ENCODE measurements at places on chromosomes 12 and 14. TPM values are rescaled to one million over a fixed set of nuclear protein-coding genes. Genes with fewer than 3 reads are reported as not detected.
A peak's percentile ranks its signal among the peaks of the same experiment; 100 is the strongest.

GRCh38 chr12:106128585-106129328, 10.0 kb downstream of the NUAK1 start:
- H3K27me3 ChIP-seq: no peaks in the 10 kb centered on the region
- no peaks in the 10 kb centered on the region for H3K36me3 ChIP-seq
- H3K27ac ChIP-seq: peak overlapping the region; percentile 24
- H3K4me3 ChIP-seq: no peak overlapping the region

The RTL1 gene
- total RNA-seq: not detected

- H3K27me3 ChIP-seq: no peaks in the 10 kb centered on the region
- DNase-seq: no peak
- no peaks in the 10 kb centered on the region for H3K4me1 ChIP-seq
- H3K27ac ChIP-seq: no peak overlapping the region
- H3K4me3 ChIP-seq: no peak overlapping the region
Measured at GRCh38 chr12:12599750-12600643, 11.7 kb upstream of the CREBL2 start.

- H3K27me3 ChIP-seq: no peaks in the 10 kb centered on the region
- H3K4me1 ChIP-seq: peaks cover 10% of the 10 kb centered on the region
- H3K4me3 ChIP-seq: no peak overlapping the region
- no peak for DNase-seq
- no peaks in the 10 kb centered on the region for H3K36me3 ChIP-seq
Measured at GRCh38 chr14:72653026-72653425, 240.9 kb downstream of the DPF3 start.

The B4GALNT3 gene
- 1.5 TPM for total RNA-seq

DNA sequence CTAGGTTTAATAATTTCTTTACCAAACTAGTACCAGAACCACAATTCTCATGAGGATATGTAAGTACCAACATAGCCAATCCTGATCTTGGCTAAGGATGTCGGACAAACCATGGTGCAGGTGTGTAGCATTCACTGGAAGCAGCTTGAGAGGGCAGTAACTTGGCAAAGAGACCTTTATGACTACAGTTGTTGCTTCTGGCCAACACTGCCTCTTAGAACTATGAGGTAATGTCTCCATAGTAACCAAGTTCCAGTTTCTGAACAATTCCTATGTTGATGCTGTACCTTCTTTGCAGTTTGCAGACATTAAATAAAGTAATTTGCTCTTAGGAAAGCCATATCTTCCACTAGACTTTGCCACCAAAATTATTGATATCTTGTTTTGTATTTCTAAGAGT, at the start of gene LMNTD1:
Gene LMNTD1, minus strand, starts transcription at position 186 of the 400 bp plus-strand sequence. CDS start 324 bp downstream, outside the sequence.
- H3K27ac ChIP-seq: no peak within 1 kb of the TSS
- H3K4me1 ChIP-seq: no peaks in the 10 kb centered on the region
- no peak within 1 kb of the TSS for H3K4me3 ChIP-seq
- no peaks in the 10 kb centered on the region for H3K36me3 ChIP-seq
- no peaks in the 10 kb centered on the region for H3K27me3 ChIP-seq
- DNase-seq: no peak

Data from psoas muscle (tissue), 8 donors.